ENCODE measurements at places on chromosomes 2 and 18. TPM values are rescaled to one million over a fixed set of nuclear protein-coding genes. Genes with fewer than 3 reads are reported as not detected.

Gene AGFG1
- 126 TPM for total RNA-seq

Gene CENPA
- 23.4 TPM for total RNA-seq

- H3K4me3 ChIP-seq: no peak overlapping the region
- H3K27ac ChIP-seq: no peak overlapping the region
- H3K36me3 ChIP-seq: no peaks in the 10 kb centered on the region
- no peaks in the 10 kb centered on the region for H3K27me3 ChIP-seq
- DNase-seq: no peak
Observed at GRCh38 chr18:53148123-53148522, 808.1 kb downstream of the DCC start.

Gene CRYGC
- not detected for total RNA-seq

- peaks cover 4% of the 10 kb centered on the region for H3K36me3 ChIP-seq
- no peak overlapping the region for H3K4me3 ChIP-seq
- H3K27ac ChIP-seq: no peak overlapping the region
- DNase-seq: no peak
- peaks cover 24% of the 10 kb centered on the region for H3K27me3 ChIP-seq
Observed at GRCh38 chr2:173451118-173451517, 96.4 kb downstream of the CDCA7 start.

GRCh38 chr2:240655931-240656886 lies 26.5 kb downstream of the AQP12B start:
- H3K4me3 ChIP-seq: no peak overlapping the region
- no peak for DNase-seq
- peaks cover 81% of the 10 kb centered on the region for H3K27me3 ChIP-seq
- peaks cover 6% of the 10 kb centered on the region for H3K4me1 ChIP-seq

GRCh38 chr18:10230072-10230471 lies 224.4 kb upstream of the APCDD1 start:
- peaks cover 18% of the 10 kb centered on the region for H3K27me3 ChIP-seq
- H3K36me3 ChIP-seq: no peaks in the 10 kb centered on the region
- no peaks in the 10 kb centered on the region for H3K4me1 ChIP-seq
- DNase-seq: no peak
- no peak overlapping the region for H3K4me3 ChIP-seq

Gene SS18
- 89.9 TPM for total RNA-seq

Gene TCF23
- not detected for total RNA-seq

Gene RAB6C
- total RNA-seq: not detected

DNA sequence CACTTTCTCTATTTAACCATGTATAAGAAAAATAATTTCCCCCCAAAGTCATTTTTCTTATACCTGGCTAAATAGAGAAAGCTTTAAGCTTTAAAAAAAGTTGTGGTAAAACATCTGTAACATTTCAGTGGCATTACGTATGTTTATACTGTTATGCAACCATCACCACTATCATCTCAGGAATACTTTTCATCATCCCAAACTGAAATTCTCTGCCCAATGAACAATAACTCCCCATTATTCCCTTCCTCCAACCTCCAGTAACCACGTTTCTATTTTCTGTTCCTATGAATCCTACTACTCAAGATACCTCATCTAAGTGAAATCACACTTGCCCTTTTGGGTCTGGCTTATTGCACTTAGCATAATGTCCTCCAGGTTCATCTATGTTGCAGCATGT lies 1.7 kb upstream of the SLC3A1 start:
- DNase-seq: no peak
- peaks cover 61% of the 10 kb centered on the region for H3K4me1 ChIP-seq

Gene HRH4
- 0.09 TPM for total RNA-seq

DNA sequence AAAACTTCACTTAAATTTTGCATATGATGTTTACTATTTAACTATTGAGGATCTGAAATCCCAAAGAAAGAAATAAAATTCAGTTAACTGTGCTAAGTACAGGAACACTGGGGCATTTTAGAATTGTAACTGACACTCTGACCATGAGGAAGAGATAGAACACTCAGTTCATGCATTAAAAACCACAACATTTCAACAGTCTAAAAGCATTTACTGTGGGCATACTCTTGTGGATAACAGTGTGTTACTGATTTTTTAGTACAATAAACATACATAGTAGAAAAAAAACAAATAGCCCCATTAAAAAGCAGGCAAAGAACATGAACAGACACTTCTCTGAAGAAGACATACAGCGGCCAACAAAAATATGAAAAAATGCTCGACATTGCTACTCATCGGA lies 1122.7 kb upstream of the PIK3C3 start:
- H3K4me3 ChIP-seq: no peak overlapping the region
- no peak overlapping the region for H3K27ac ChIP-seq
- H3K27me3 ChIP-seq: no peaks in the 10 kb centered on the region
- no peaks in the 10 kb centered on the region for H3K36me3 ChIP-seq
- no peak for DNase-seq

Gene CYTIP
- total RNA-seq: not detected

DNA sequence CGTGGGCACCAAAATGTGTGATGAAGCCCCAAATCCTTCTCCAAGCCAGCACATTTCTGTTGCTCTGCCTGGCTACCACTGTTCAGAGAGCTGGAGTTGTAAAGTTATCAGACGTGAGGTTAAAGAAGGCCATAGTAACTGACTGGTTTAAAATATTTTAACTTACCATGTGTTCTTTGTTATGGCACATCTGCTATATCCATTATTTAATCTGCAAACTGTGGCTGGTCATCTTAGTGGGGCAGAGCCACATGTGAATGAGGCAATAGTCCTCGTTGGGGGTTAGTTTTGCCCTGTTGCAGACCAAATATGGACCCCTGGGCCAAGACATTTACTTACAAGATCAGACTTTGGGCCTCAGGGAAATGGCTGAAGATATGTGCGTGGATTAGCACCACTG lies 214.4 kb upstream of the RASGRP3 start:
- no peaks in the 10 kb centered on the region for H3K4me1 ChIP-seq
- H3K36me3 ChIP-seq: no peaks in the 10 kb centered on the region
- no peak overlapping the region for H3K27ac ChIP-seq
- no peaks in the 10 kb centered on the region for H3K27me3 ChIP-seq

GRCh38 chr2:99697811-99698568 lies 208.2 kb upstream of the REV1 start:
- peaks cover 18% of the 10 kb centered on the region for H3K27me3 ChIP-seq
- H3K4me1 ChIP-seq: no peaks in the 10 kb centered on the region
- no peak overlapping the region for H3K27ac ChIP-seq
- no peak overlapping the region for H3K4me3 ChIP-seq
- no peaks in the 10 kb centered on the region for H3K36me3 ChIP-seq
- no peak for DNase-seq

GRCh38 chr2:175854129-175854528 lies 147.9 kb downstream of the LNPK start:
- no peaks in the 10 kb centered on the region for H3K4me1 ChIP-seq
- no peak overlapping the region for H3K27ac ChIP-seq
- H3K36me3 ChIP-seq: no peaks in the 10 kb centered on the region

Gene PXDN
- not detected for total RNA-seq

- H3K4me1 ChIP-seq: peaks cover 28% of the 10 kb centered on the region
- H3K36me3 ChIP-seq: no peaks in the 10 kb centered on the region
- H3K27ac ChIP-seq: peak overlapping the region; percentile 19
- no peak overlapping the region for H3K4me3 ChIP-seq
- H3K27me3 ChIP-seq: no peaks in the 10 kb centered on the region
Observed at GRCh38 chr2:208984376-208985090, 439.3 kb upstream of the MAP2 start.

Gene FOXI3
- total RNA-seq: not detected

GRCh38 chr18:58638441-58638840 lies 9.6 kb upstream of the ALPK2 start:
- no peak for DNase-seq
- no peak overlapping the region for H3K4me3 ChIP-seq
- H3K4me1 ChIP-seq: no peaks in the 10 kb centered on the region
- H3K27ac ChIP-seq: no peak overlapping the region

DNA sequence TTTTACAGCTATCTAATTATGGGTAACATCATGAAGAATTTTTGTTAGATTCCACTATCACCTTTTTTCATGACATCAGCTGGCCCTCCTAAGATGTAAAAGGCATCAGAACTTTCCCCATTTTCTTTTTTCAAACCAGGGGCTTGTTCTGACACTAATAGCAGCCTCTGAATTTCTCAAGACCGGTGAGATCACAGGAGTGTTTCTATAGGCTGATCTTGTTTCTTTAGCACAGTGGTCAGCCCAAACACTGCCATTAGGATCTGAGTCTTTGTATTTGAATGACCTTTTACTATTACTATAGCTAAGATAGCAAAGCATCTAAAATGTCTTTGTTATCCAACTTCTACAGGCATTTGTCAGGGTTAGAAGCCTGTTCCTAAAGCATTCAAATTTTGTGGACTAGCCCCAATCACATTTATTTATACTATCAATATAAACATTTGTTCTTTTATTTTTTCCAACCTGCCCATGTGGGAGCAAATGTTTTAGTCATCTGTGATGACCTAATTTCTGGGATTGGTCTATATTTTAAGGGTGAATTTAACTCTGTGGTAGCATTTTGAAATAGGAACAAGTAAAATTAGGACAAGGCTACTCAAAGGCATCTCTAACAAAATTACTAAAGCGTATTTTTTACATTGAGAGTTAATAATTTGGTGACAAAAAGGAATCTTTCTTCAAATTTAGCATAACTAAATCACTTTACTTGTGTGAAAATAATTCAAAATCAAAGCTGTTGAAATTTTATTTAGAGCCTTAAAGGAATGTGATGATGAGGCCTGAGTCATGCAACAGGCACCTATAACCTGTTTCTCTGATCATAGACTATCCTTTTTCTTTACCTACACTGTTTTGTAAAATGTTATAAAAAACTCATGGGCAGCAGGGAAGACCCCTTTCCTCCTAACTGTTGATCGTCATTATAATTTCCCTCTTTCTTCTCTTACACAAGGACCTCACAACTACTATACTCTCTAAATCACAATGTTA lies 39.3 kb downstream of the ZAP70 start:
- H3K4me3 ChIP-seq: no peak overlapping the region
- H3K27ac ChIP-seq: no peak overlapping the region
- DNase-seq: no peak
- H3K36me3 ChIP-seq: no peaks in the 10 kb centered on the region

DNA sequence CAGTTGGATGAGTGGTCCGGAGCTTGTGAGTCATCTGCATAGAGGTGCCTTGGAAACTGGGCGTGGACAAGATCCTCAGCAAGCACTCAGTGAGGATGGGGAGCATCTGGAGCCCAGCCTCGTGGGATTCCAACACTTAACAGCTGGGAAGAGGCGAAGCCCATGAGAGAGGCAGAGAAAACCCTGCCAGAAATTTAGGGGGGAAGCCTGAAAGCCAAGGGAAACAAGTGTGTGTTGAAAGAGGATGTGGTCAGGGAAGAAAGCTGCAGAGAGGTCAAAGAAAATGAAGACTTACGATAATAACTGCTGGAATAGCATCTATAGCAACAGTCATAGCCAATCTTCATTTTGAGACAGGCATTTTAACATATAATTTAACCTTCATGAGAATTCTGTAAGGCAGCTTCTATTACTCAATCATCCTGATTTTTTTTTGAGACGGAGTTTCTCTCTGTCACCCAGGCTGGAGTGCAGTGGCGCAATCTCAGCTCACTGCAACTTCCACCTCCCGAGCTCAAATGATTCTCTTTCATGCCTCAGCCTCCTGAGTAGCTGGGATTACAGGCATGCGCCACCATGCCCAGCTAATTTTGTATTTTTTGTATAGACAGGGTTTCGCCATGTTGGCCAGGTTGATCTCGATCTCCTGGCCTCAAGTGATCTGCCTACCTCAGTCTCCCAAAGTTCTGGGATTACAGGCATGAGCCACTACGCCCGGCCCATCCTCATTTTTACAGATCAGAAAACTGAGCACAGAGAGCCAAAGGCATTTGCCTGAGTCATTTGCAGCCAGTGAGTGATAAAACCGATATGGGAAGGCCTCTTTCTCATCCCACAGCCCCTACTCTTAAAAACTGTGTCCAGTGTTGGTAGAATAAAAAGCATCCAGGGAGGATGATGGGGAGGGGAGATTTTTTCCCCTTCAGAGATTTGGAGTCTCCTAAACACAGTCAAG lies 214.4 kb upstream of the EPAS1 start:
- H3K4me1 ChIP-seq: no peaks in the 10 kb centered on the region
- no peak for DNase-seq
- H3K27ac ChIP-seq: no peak overlapping the region
- H3K36me3 ChIP-seq: no peaks in the 10 kb centered on the region

Gene LOXHD1
- not detected for total RNA-seq

Gene CLHC1
- total RNA-seq: 10.4 TPM

Gene HIBCH
- 44.6 TPM for total RNA-seq

Gene PLGLB1
- not detected for total RNA-seq

DNA sequence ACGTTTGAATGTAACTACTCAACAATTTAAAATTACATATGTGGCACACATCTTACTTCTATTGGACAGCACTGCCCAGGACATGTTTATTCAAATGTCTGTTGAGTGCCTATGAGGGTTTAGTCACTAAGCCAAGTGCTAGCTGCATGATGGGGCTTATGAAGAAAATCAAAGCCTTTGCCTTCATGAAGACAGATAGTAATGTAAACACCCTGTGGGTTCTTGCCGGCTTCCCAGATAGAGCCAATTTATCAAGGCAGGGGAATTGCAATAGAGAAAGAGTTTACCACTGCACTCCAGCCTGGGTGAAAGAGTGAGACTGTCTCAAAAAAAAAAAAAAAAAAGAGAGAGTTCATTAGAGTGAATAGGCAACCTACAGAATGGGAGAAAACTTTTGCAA lies 43.7 kb upstream of the NEB start:
- H3K36me3 ChIP-seq: peaks cover 23% of the 10 kb centered on the region
- peaks cover 9% of the 10 kb centered on the region for H3K4me1 ChIP-seq
- no peak overlapping the region for H3K27ac ChIP-seq
- H3K27me3 ChIP-seq: no peaks in the 10 kb centered on the region

DNA sequence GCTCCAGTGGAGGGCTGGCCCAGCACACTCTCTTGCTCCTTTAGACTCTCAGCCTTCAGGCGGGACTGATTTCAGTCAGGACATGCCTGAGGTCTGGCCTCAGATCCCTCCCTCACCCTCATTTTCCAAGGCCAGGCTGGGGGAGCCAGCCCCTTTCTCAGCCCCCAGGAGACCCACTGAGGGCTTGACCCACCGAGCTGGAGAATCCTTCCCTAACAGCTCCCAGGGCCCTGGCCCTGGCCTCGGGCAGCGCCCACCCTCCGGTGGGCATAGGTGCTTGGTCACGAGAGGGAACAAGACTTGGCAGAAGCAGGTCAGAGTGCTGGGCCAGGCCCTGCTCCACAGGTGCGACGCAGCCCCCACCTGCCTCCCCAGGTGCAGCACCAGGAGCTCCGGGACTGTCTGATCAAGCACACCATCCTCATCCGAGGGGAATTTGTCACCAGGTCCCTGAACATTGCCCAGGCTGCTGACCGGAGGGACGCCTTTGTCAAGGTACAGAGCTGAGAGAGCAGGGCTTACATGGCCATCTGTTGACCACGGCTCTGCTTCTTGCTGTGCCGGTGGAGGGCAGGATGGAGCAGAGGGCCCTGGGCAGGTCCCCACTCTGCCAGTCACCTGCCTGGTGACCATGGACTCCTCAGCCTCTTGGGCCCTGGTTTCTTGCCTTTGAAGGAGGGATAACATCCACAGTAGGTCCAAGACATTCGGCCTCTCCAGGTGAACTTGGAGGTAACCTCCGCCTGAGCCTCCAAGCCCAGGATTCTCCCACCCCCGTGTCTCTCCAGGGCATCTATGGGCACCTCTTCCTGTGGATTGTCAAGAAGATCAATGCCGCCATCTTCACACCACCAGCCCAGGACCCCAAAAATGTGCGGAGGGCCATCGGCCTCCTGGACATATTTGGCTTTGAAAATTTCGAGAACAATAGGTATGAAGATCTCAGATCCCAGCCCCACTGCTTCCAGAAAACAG lies 46.3 kb downstream of the MYO7B start:
- H3K4me3 ChIP-seq: no peak overlapping the region
- H3K27me3 ChIP-seq: peaks cover 75% of the 10 kb centered on the region
- no peak for DNase-seq
- H3K36me3 ChIP-seq: no peaks in the 10 kb centered on the region
- no peak overlapping the region for H3K27ac ChIP-seq

- no peaks in the 10 kb centered on the region for H3K4me1 ChIP-seq
- H3K36me3 ChIP-seq: no peaks in the 10 kb centered on the region
- H3K27ac ChIP-seq: no peak overlapping the region
- no peak for DNase-seq
Observed at GRCh38 chr2:5121642-5122041, 570.5 kb upstream of the SOX11 start.
